ENCODE measurements at places on chromosomes 5 and 9.

DNA sequence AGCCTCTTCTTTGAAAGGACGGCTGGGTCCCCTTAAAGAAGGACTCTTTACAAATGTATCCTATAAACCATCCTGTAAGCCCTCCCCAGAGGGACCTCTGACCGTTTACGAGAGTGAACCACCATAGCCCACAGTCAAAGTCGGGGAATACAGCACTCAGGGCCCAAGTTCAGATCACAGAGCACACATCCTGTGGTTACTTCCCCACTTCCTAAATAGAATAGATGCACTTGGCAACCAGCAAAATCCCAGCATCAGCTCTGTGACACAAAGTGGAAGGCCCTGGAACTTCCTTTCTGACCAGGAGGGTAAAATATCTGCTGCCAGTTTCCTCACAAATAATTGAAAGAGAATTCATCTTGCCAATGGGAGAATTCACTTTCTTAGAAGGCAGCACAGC lies 6.9 kb upstream of the IGFBPL1 start:
- DNase-seq, result no peak

DNA sequence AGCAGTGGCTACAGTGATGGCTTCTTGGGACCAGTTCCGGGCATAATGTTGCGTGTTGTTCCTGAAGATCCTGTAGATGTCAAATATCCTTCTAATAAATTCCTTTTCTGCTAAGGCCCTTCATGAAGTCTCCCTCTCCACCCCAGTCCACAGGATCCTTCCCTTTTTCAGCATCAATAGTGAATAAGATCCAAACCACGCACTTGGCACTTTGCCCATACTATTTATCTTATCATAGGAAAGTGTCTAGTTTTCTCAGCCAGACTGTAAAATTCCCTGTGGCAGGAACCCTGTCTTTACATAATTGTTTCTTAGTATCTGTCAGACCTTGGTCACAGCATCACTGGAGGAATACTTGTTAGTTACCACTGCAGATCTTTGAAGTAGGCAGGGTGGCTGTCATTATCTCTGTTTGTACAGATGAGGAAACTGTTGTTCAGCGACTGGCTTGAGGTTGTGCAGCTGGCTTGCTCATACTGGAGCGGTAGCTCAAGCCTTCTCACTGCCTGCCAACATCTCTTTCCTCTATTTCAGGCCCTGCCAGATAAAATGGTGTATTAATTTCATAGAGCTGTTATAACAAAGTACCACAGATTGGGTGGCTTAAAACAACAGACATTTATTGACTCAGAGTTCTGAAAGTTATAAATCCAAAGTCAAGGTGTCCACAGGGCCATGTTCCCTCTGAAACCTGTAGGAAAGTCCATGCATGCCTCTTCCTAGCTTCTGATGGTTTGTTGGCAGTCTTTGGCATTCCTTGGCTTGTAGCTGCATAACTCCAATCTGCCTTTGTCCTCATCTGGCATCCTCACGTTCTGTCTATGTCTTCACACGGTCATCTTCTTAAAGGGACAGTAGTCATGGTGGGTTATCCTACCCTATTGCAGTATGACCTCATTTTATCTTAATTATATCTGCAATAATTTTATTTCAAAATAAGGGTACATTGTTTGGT lies 33.5 kb upstream of the APC start:
- DNase-seq, result no peak

DNA sequence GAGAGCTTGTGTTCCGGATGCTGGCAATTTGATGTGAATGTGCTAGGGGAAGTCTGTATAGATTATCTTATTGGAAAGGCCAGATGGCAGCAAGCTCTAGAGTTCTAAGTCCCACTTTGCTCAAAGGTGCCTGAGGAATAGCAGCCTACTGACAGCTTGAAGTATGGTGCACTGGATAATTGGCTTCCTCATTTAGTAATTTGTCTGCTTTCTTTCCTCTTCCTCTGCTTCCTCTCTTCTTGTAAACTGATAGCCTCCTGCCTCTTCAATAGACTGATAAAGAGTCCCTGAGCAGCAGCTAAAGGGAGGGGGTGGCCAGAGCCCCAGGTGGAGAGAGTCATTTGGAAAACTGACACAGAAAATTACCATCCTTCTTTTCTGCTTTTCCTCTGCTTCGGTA lies 177.3 kb downstream of the FGF1 start:
- no peak for DNase-seq

GRCh38 chr9:134628354-134628736 lies 13.3 kb upstream of the COL5A1 start:
- DNase-seq, result no peak

GRCh38 chr9:122216138-122216797 lies 12.5 kb downstream of the LHX6 start:
- no peak for DNase-seq

- no peak for DNase-seq
Observed at GRCh38 chr5:11851416-11851815, 52.8 kb downstream of the CTNND2 start.

DNA sequence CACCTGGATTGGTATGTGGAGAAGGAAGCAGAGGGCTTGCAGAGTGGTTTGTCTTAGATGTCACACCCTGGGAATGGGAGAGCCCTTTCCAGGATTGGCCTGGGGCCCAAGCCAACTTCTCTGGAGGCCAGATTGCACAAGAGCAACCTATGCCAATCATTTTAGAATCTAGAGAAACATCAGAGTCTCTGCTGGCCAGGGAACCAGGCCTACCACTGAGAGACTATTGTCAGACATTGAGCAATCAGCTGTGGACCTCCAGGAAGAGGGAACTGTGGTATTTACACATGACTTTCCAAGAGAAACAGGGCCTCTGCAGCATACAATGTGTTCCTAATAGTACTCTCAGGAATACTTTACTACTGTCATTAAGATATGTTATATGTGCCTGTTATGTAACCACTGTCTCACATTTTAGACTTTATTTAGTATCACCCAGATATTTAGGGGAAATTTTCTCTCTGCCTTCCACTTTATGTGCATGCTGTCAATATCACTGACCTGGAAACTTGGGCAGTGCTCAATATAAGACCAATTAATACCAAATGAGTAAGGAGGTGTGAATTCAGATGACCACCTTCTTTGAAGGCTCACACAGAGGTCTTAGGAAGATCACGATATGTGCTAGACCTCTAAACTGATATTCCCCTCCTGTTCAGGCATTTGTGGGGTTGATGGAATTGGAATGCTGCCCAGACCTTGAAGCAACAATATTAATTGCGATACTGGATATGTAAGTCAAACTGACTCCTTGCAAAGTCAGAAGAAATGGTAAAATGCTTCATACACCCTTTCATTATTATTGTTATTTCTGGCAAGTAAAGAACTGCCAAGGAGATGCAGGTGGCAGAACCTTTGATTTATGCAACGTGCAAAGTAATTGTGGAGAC lies 20.5 kb upstream of the CCL28 start:
- DNase-seq, result no peak

GRCh38 chr5:142605611-142606010 lies 80.3 kb downstream of the FGF1 start:
- no peak for DNase-seq

- no peak for DNase-seq
Observed at GRCh38 chr9:134181648-134182034, 17.3 kb upstream of the RNU6ATAC start.

DNA sequence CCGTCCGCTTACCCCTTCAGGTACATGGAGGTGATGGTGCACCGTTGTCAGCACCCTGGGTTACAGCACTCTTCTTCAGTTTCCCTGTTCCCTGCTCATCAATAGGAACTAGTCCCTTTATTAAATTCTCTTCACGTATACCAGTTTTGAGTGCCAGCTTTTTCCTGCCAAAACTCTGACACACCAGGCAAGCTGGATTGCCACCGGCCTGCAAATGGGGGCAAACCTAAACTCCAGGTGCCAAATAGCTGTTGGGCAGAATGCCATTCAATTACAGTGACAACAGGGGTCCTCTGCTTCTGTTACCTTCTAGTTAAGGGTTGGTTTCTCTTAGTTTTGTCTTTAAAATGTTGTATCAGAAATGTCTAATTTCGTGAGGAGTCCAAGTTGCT lies 400.4 kb downstream of the OSTF1 start:
- no peak for DNase-seq
